A549 treated with Mapracorat at 1 μM for 4 hours (cell line): ENCODE measurements at places on chromosomes 2 and 18. TPM values are rescaled to one million over a fixed set of nuclear protein-coding genes. Genes with fewer than 3 reads are reported as not detected.

Gene DPYSL5
- total RNA-seq = 3.6 to 7.7 TPM (median 5.3 TPM) in 5 replicates

Gene ARPC2
- 295 to 304 TPM (median 298 TPM) in 5 replicates for total RNA-seq

Gene ABCB11
- 0.01 TPM in 1 of 5 replicates, not detected in the others for total RNA-seq

Gene LONRF2
- total RNA-seq = 1.7 to 3.0 TPM (median 2.6 TPM) in 5 replicates

Gene CENPA
- total RNA-seq = 40.4 to 56.5 TPM (median 52.3 TPM) in 5 replicates

Gene SH2D6
- 0.56 to 1.8 TPM (median 0.92 TPM) in 5 replicates for total RNA-seq

Gene MARCO
- total RNA-seq = 0.08 to 0.27 TPM (median 0.10 TPM) in 3 of 5 replicates, not detected in the others

Gene KYNU
- total RNA-seq = 238 to 285 TPM (median 251 TPM) in 5 replicates

Gene CERKL
- total RNA-seq = 0.15 to 0.43 TPM (median 0.29 TPM) in 5 replicates

Gene CPLX4
- total RNA-seq = not detected in 5 replicates

Gene CASP8
- total RNA-seq = 27.3 to 35.7 TPM (median 32.0 TPM) in 5 replicates

Gene DSEL
- total RNA-seq = 0.31 to 0.47 TPM (median 0.40 TPM) in 5 replicates

Gene AQP4
- total RNA-seq = not detected in 5 replicates

Gene FSHR
- total RNA-seq = not detected in 5 replicates

Gene GREB1
- total RNA-seq = 2.6 to 4.0 TPM (median 3.2 TPM) in 5 replicates
